ENCODE measurements at places on chromosomes 5 and 9.

DNA sequence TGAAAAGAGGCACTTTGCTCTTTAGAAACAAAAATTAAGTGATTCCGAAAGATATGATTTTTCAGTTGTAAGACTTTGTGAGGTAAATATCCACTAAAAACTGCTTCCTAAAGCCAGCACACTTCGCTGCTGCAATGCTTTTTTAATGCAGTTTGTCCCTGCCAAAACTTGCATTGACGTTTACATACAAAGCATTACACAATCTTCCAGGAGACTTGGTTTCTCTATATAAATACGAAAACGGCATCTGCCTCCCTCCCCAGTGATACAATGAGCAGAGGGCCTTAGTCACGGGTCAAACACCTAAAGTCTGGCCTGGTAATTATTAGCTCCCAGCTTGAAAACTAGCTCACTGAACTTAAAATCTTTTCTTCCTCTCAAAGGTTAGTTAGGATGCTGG is 170.7 kb downstream of the TSSK1B start:
- peak; percentile 19 for DNase-seq

DNA sequence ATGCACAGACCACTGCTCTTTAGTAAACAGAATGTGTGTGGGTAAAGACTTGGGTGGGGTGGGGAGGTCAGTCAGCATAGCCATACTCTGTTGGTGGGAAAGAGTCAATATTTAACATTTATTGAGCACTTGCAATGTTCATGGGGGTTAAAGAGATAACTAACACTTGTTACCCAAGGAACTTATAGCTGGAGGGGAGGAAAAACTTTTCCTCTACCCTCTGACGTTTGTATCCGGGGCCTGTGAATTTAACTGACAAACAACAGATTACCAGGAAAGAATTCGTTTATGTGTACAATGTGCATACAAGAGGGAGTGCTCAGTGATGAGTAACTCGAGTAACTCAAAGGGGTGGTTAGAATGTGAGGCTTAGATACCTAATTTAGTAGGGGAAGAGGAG is 6.8 kb upstream of the CLINT1 start:
- peak; percentile 43 for DNase-seq

DNA sequence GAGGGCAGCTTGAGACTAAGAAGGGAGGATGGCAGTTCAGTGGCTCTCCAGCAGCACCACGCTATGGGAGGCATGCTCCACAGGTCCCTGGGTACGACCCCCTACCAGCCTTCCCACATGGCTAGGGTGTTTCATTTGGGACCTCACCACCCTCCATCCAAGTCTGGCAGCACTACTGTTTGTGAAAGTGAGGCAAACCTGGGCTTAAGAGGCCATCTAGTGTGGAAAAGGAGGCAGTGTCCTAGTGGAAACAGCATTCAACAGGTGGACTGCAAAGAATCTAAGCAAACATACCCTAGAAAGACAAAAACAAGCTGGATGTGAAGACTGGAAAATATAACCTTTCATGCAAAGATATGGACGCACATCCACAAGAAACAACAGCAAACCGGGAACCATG is 4.8 kb upstream of the C5orf47 start:
- peak; percentile 45 for DNase-seq

GRCh38 chr5:157778121-157778805 is 34.8 kb downstream of the LSM11 start:
- DNase-seq: peak; percentile 19

GRCh38 chr9:37988041-37988440 is 81.0 kb downstream of the SHB start:
- no peak for DNase-seq

DNA sequence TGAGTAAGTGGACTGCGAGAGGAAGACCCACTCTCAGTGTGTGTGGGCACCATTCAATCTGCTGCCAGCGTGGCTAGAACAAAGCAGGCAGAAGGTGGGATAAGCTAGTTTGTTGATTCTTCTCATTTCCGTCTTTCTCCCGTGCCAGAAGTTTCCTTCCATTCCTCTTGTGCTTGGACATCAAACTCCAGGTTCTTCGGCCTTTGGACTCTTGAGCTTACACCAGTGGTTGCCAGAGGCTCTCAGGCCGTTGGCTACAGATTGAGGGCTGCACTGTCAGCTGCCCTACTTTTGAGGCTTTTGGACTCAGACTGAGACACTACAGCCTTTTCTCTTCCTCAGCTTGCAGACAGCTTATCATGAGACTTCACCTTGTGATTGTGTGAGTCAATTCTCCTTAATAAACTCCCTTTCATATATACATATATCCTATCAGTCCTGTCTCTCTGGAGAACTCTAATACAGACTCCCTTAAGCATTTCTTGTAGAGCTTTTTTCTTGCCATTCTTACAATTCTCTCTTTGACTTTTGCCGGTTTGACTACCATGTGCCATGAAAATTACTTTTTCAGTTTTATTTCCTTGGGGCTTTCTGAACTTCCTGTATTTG is 494.9 kb downstream of the PRR16 start:
- peak; percentile 34 for DNase-seq
